ENCODE measurements at places on chromosomes 13 and 19. TPM values are rescaled to one million over a fixed set of nuclear protein-coding genes. Genes with fewer than 3 reads are reported as not detected.

Gene YJEFN3
- 2.0 TPM for total RNA-seq

- H3K36me3 ChIP-seq, result no peaks in the 10 kb centered on the region
- H3K4me3 ChIP-seq, result no peak overlapping the region
- H3K27me3 ChIP-seq, result peaks cover 5% of the 10 kb centered on the region
- no peak for DNase-seq
These were observed 108.5 kb upstream of the C1QTNF9B start for GRCh38 chr13:24005755-24006281.

Gene LGALS4
- not detected for total RNA-seq

GRCh38 chr13:20064128-20064527, 96.7 kb downstream of the GJA3 start:
- H3K36me3 ChIP-seq, result peaks cover 11% of the 10 kb centered on the region
- H3K27me3 ChIP-seq, result no peaks in the 10 kb centered on the region
- no peak overlapping the region for H3K27ac ChIP-seq
- H3K4me1 ChIP-seq, result no peaks in the 10 kb centered on the region
- no peak overlapping the region for H3K4me3 ChIP-seq

Data from HFFc6 (cell line).